Pulmonary artery endothelial cell (primary cell): ENCODE measurements at places on chromosomes 11 and 22. TPM values are rescaled to one million over a fixed set of nuclear protein-coding genes. Genes with fewer than 3 reads are reported as not detected.

DNA sequence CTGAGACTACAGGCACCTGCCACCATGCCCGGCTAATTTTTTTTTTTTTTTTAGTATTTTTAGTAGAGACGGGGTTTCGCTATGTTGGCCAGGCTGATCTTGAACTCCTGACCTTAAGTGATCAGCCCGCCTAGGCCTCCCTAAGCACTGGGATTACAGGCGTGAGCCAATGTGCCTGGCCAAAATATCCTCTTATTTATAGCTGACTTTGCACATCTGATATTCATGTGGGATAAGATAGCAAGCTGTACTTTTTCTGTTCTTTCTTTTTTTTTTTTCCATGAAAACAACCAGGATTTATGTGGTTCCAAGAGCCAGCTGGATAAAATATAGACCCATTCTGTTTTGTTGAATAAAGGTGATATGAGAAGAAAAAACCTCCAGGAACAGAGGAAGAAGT, 12.1 kb upstream of the XBP1 start:
- DNase-seq: no peak

DNA sequence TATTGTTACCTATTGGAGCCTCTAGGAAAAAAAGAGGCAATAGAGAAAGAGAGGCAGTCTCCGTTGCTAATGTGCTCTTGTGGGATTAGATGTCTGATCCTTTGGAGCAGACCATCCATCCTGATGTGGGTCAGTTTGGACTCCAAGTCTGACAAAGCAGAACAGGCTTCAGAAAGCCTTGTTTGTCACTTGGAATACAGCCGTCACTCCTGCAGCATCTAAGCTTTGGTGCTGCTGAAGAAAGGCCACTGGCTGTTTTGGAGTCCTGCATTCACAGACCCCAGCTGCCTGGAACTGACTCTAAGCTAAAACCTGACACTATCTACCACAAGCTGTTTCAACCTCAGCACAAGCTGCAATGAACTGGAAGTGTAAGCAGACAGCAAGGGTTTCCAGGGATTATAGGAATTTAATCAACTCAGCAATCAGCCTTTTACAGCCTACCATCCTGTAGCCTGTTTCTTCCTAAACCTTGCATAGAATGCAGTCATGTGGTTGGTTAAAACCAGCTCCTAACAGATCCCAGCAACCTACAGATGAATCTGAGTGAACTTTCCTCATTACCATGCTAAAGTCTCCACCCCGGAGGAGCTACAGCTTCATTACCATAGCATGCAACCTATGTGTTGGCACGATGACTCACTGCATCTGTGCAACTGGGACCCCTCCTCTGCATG, 3.7 kb upstream of the PLAAT4 start:
- no peak for DNase-seq

Gene OTOG
- total RNA-seq: not detected in 2 replicates

- DNase-seq: peak; percentile 22
Observed at GRCh38 chr22:27726686-27727449, 74.7 kb downstream of the MN1 start.

DNA sequence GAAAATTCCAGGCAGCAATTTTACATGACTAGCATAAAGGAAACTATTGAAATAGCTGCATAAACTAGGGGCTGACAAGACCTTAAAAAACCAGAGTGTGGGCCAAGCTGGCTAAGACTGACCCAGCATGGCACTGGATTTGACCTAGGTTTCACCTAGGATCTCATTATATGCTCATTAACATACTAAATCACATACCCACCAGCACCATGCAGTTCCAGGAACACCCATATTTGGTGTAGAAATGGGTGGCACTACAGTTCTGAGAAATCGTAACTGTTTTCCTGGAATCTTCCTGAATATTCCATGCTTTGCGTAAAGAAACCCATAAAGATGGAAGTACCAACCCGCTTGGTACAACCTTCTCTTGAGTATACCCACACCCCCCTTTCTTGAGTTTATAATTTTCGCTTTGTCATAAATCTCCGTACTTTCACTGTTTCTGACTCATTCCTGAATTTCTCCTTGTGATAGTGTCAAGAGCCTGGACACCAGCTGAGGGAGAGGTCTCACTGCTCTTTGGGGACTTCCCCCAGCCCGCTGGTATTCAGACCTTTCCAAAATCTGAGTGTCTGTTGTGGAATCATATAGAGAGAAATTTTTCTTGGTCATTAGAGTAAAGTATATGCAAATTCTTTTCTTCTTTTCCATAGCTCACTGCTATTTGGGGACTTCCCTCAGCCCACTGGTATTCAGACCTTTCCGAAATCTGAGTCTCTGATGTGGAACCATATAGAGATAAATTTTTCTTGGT, 55.1 kb downstream of the MTMR3 start:
- no peak for DNase-seq

Gene KRTAP5-5
- not detected in 2 replicates for total RNA-seq

- DNase-seq: no peak
Observed at GRCh38 chr11:99349151-99349673, 328.5 kb downstream of the CNTN5 start.
